Glutamatergic neuron (in vitro differentiated cells): ENCODE measurements at places on chromosomes 12 and 14. TPM values are rescaled to one million over a fixed set of nuclear protein-coding genes. Genes with fewer than 3 reads are reported as not detected.

Gene TMEM119
- 0.15 TPM for total RNA-seq

Gene AKAP5
- 0.15 TPM for total RNA-seq

Gene RIMBP2
- 20.5 TPM for total RNA-seq

Gene SIRT4
- total RNA-seq = 3.8 TPM

Gene KRT73
- total RNA-seq = not detected

- no peak for DNase-seq
Measured at GRCh38 chr12:68538726-68539614, 71.7 kb upstream of the RAP1B start.

GRCh38 chr12:15719230-15719629 is 70.0 kb downstream of the EPS8 start:
- no peak for DNase-seq

DNA sequence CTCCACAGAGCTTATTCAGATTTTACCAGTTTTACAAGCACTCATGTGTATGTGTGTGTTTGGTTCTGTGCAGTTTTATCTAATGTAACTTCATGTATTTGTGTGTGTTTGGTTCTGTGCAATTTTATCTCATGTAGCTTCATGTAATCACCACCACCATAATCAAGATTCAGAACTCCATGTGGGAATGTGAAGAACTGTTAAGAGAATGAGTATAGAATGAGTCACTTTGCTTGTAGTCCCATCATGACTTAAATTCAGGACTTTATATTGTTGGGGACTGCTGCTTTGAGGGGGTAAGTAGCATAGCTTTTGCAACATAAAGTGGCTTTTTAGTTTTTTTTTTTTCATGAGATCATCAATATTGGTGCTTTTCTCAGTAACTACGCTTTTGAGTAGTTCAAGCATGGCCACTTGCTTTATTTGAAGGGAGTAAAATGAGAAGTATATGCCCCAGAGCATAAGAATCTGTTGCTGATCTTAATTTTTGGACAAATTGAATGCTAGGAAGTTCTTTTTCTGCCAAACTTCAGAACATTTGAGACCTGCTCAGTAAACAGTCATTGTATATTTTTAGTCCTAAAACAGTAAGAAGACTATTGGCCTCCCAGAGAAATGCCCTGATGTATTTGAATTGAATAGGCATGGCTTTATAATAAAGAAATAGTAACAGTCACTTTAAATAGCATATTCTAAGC is 28.8 kb downstream of the PROX2 start:
- DNase-seq = no peak

DNA sequence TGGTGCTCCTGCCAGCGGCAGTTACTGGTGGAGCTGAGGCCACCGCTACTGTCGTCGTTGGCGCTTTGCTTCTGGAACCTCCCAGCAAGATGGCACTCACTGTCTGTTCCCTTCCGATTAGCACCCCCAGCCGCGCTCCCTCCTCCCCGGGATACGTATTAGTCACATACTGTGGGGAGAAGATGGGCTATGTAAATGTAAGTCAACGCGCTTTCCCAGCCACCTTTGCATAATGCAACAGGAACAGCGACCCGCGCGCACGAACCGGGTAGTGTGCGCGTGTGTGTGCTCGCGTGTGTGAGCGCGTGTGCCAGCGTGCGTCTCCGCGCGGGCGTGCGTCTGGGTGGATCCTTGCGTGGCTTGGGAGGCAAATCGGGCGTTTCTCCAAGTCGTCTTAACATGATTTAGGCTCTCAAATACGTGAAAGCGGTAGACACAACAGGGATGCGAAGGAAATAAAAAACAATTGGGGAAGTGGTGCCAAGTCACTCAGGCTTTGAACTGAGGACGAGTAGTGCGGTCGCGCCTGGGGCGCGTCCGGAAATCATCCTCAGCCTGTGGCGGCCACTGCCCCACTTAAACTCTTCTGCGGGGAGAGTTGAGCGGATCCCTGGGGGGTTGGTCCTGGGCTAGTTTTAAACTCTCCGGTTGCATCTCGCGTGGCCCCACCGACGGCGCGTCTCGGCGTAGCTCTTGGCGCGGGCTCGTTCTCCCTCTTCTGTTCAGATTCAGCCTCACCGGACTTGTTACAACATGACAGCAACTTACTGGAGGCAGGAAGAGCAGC is 1.8 kb downstream of the FLRT2 start:
- peak; percentile 79 for DNase-seq

DNA sequence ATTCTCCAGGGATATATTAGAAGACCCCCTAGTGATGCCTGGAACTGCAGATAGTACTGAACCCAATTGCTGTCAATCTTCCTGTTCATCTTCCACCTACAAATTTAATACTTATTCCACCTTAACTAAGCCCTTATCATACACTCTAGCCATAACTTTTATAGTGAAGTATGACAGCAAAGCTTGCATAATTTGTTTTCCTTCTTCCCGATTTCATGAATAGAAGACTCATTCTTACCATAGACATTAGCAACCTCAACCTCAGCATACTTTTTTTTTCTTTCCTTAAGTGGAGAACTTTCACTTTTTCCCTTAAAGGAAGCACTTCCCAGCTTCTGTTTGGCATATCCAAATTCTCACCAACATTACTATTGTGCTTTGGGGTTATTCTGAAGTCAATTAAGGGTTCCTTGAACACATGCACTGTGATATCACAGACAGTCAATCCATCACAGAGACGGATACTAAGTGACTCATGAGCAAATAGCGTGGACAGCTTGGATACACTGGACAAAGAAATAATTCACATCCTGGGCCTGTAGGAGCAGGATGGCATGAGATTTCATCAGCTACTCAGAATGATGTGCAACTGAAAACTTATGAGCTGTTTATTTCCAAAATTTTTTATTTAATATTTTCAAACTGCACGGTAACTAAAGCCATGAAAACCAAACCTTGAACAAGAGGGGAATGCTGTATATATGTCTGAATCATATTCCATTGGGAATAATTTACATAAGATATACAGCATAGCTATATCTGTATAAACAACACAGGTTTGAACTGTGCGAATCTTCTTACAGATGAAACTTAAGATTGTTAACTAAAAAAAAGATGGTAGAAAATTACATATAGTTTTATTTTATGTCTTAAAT is 63.9 kb downstream of the SYT1 start:
- DNase-seq = no peak

DNA sequence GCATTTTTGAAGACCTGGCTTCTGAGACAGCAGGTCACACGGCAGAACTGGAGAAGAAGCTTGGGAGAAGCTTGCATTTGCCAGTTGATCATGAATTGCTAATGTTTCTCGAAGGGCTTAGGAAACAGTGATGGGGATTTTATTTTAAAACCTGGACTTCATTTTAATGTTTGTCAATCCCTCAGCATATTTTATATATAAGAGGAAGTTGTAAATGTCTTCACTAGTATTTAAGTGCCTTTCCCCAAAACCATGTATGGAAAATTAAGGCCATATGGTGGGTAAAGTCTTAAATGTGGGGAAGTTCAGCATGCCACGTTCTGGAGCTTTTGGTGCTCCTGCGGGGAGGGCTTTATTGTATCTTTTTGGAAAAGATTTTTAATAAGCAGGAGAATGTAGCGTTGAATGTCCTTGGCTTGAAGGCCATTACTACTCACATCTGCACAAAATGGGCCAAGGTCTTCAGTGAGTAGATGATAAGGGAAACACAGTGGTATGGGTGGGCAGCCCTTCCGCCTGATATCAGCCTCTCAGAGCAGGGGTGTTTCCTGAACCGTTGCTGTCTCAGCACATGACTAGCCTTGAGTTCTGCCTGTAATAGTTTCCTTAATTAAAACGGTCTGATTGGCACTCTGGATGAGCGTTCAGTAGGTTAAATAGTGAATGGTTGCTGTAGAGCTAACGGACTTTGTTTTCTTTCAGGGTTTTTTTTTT is 511.4 kb downstream of the PCNX1 start:
- DNase-seq = no peak

GRCh38 chr12:122834921-122835749 is at the start of gene HIP1R:
HIP1R (plus strand) TSS chr12:122835457; CDS start chr12:122835551, 94 bp downstream.
- peak; percentile 61 for DNase-seq

DNA sequence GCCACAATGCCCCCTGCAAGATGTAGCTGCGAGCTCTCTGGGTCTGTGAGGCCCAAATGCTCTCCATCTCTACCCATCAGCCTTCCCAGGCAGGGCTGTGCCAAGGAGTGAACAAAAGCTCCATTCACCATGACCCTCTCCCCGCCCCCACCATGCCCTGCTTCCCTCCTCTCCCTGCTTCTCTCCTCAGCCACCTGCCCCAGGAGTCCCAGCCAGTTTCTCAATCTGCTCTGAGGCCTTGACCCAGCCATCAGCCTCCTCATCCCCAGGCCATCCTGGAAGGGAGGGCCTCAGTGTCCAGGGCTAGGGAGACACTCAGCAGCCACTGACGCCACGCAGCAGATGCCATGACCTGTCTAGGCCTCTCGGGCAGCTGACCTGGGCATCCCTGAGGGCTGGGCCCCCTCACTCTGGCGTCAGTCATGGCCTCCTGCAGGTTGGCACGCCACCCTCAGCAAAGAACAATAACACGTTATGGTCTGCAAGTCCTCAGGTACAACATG is 8.5 kb upstream of the KRT5 start:
- DNase-seq = no peak

- no peak for DNase-seq
Measured at GRCh38 chr14:81127785-81128184, 93.0 kb downstream of the GTF2A1 start.

DNA sequence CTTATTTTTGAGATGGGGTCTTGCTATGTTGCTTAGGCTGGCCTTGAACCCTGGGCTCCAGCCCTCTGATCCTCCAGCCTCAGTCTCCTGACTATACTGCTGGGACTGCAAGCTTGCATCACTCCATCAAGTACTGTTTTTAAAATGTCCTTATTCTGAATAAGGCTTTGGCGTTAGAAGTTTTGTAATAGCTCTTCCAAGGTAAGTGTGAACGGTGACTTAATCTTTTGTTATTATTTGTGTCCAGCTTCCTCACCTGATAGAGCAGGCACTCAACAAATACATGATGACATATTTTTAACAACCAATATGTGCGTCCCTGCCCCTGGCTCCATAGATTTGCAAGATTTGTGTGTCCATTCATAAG is 1.4 kb downstream of the C1RL start:
- DNase-seq = no peak

DNA sequence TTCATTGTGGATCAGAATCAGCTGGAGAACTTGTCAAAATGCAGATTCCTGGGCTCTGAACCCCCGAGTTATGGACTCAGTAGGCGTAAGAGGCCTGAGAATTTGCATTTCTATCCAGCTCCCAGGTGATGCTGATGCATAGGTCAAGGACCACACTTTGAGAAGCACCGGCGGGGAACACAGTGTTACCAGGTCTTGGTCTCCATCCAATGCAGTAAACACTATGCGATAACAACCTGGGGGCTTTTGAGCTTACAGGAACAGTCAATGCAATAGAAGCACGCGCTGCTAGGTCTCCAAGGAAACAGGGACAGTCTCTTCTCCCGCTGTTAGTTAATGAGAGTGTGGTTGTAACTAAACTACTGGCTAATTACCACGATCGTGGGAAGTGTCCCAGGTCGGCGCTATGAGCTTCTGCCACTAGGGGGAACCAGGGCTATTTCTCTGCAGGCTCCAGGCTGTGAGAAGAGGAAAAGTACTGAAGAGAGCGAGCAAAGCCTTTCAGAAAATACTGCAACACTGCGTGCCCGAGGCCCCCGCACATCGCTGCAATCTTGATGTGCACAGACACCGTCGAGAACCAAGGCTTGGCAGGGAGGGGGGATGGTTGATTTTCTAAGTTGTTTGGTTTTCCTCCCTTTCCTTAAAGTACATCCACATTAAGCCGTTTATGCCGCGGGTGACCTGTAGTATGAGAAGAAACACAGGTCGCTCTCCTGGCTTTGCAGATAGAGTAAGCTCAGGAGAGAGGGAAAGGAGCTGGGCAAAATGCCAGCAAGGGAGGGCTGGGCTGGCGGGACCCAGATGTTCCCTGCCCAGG is 52.0 kb upstream of the KCNA1 start:
- DNase-seq = peak; percentile 87

DNA sequence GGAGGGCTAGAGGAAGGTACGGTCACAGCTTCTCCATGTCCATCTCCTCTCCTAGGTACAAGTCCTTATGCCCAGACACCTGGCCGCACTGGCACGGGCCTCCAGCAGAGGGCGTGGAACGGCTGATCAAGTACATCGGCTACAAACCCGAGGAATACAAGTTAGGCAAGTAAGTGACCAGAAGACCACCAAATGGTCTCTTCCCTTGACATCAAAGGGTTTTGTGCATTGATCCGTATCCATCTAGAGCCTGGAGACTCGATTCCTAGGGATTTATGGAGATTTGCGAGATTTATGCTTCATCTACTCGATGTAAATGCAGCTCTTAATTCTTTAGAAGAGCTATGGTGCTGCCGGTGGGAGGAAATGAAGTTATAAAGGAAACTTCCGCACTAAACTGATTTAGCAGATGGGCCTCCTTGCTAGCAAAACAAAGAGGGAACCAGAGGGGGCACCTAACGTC is 44.2 kb downstream of the KCTD10 start:
- DNase-seq = peak; percentile 92

- DNase-seq = no peak
Measured at GRCh38 chr12:69339999-69340398, 8.2 kb upstream of the LYZ start.

GRCh38 chr12:82682851-82683261 is 3.9 kb upstream of the TMTC2 start:
- DNase-seq = no peak

DNA sequence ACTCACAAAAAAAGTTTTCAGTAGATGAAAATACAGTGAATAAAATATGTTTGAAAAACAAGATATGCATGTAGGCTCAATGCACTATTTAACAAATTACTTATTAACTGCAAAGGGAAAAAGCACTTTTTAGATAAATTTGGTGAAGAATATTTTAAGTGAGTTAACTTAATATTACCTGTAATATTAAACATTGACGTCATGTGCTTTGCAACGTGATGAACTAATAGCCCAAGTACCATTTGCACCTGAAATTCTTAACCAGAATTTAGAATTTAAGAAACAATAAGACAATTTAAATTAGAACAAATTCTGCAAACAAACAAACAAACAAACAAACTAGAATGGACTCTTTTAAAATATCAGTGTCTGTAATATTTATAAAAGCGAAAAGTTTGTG is 659.0 kb upstream of the NOVA1 start:
- DNase-seq = no peak

- no peak for DNase-seq
Measured at GRCh38 chr14:99268810-99269707, 2.9 kb downstream of the BCL11B start.

DNA sequence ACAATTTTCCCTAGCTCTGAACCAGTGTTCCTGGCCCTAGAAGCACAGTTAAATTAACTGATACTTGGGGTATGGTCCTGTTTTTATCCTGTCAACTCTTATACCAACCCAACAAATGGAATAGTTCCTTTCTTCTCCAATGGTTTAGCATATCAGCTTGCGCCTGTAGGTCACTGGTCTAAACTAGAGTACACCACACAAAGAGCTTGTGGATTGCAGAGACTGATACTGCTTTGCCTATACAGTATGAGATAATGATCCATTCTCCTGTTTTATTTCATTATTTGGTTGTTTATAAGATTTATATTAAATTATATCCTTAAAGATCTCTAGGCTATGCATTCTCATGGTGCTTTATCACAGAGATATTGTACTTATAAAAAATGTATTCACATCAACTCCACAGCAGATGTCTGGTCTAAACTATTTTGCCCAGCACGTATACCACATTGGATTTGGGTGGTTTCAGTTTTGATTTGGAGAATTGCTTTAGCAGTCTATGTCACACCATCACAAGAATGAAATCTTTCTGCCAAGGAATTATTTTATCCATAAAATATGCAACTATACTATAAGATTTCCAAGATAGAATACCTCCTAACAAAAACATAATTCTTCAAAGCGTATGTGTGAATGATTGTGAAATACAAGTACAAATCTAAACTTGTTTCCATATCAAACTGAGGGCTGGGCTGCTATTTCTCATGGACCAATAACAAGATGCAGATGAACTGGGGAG is 142.1 kb downstream of the SLC16A7 start:
- no peak for DNase-seq
